ENCODE measurements at places on chromosomes 7 and 10.

- DNase-seq, result no peak
Measured at GRCh38 chr10:59107147-59107546, 69.3 kb upstream of the PHYHIPL start.

DNA sequence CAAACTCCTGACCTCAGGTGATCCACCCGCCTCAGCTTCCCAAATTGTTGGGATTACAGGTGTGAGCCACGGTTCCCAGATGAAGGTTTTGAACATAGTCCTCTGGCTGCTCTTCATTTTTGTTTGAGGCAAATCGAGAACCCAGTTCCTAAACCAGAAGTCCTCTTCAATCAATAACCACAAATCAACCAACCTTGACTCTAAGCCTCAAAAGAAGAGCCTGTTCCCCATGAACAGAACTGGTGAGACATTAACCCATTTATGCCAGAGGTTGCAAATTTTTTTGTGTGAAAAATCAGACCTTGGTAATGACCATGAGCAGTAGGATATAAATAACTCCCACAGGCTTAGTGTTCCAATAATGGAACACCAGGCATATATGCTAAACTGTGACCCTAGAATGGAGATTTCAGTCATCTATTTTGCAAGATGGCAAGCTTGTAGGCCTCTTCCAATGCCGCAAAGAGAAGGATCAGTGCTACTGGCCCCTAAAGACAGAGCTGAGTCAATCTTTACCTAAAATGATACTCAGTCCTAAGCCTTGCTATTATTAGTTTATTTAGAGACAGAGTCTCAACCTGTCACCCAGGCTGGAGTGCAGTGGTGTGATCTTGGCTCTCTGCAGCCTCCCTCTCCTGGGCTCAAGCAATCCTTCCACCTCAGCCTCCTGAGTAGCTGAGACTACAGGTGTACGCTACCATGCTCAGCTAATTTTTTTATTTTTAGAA lies 15.9 kb downstream of the KPNA7 start:
- DNase-seq, result no peak

GRCh38 chr7:155938129-155938528 lies 125.9 kb upstream of the SHH start:
- DNase-seq, result no peak

DNA sequence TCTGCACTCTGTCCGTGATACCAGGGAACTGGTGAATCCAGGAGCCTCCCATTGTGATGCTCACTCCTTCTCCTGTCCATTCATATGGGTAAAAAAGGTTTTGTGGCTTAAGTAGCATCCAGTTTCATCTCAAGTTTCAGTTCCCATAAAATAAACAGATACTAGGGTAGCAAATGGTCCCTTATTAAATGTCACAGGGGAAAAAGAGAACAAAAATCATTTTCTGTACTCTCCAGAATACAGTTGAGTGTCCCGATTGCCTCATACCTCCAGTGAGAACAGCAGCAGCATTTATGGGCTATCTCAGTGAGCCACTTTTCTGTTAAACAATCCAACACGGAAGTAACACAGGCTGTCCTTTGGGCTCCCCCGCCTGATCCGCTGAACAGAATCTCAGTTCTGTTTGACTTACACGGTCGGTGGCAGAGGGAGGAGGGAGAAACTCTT lies 179.6 kb downstream of the CELF2 start:
- DNase-seq, result no peak

GRCh38 chr7:93690021-93690420 lies 115.5 kb upstream of the CALCR start:
- no peak for DNase-seq
